ENCODE measurements at places on chromosomes 4 and X. TPM values are rescaled to one million over a fixed set of nuclear protein-coding genes. Genes with fewer than 3 reads are reported as not detected.
A peak's percentile ranks its signal among the peaks of the same experiment; 100 is the strongest.

DNA sequence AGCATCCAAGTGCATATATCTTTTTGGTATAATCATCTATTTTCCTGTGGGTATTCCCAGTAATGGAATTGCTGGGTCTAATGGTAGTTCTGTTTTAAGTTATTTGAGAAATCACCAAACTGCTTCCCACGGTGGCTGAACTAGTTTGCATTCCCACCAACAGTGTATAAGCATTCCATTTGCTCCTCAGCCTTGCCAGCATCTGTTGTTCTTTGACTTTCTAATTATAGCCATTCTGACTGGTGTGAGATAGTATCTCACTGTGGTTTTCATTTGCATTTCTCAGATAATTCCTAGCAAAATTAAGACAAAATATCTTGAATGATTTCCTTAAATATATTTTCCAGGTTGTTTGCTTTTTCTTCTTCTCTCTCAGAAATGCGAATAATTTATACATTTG, 341.1 kb downstream of the GBA3 start:
- no peak for DNase-seq

- DNase-seq, result peak; percentile 58
Observed at GRCh38 chrX:70030301-70030767, 19.4 kb downstream of the AWAT2 start.

GRCh38 chrX:101478366-101478765, 6.9 kb upstream of the ARMCX4 start:
- no peak for DNase-seq

The ATP2B3 gene
- total RNA-seq, result 0.05 TPM

- no peak for DNase-seq
Observed at GRCh38 chr4:114385195-114385985, 213.2 kb upstream of the UGT8 start.

The CLGN gene
- 16.1 TPM for total RNA-seq

DNA sequence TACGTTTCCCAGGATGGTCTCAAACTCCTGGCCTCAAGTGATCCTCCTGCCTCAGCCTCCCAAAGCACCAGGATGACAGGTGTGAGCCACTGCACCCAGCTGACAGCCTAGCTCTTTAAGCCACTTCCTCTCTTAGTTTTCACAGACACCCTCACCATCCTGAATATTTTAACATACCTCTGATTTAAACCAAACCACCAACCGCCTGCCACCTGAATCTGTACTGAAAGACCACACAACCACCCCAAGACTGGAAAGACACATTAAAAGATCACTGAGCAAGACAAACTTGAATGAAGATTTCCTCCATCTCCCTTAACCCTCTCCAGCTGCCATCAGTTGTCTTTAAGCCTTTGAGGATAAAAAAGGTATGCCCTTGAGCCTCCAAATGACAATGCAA, 110.6 kb downstream of the SH3KBP1 start:
- no peak for DNase-seq

DNA sequence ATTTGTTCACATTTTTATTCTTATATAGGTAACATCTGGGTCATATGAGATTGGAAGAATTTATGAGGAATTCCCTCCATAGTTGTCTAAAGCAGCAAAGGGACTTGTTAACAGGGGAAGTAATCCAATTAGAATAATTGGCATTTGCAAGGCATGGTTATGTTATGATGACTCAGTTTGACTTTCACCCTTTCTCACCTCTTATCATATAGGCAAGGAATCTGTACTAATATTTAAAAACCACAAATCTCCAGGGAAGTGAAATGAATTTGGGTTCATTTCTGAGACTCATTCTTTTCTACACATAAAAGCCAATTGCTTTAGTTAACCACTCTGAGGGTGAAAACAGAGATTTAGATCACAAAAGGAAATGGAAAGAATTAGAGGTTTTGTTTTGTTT, 281.5 kb upstream of the DKK2 start:
- DNase-seq, result no peak

The SCML2 gene
- 14.2 TPM for total RNA-seq

The USP26 gene
- total RNA-seq, result not detected

DNA sequence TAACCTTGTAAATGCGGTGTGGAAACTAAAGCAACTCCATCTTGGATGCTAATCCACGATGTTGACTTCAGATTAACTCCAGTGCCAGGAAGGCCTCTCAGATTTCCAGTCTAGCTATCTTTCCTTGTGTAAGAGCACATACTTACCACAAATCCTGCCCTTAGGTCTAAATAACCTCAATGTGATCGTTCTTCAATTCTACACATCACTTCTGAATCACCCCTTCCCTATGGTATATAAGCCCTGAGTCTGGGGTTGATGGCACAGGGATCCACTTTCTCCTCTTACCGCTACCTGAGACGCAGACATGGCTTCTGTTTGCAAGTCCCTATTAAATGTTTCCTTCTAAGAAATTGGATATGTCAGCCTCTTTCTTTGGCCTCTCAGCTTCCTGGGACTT, 17.5 kb upstream of the ZNF41 start:
- DNase-seq, result no peak

GRCh38 chrX:139388254-139388653, 142.3 kb upstream of the F9 start:
- no peak for DNase-seq

The XPNPEP2 gene
- 0.32 TPM for total RNA-seq

The HMGN5 gene
- total RNA-seq, result 5.0 TPM

- no peak for DNase-seq
Observed at GRCh38 chr4:78569306-78569821, 17.8 kb downstream of the ANXA3 start.

The SLC16A2 gene
- 19.8 TPM for total RNA-seq

The LANCL3 gene
- 0.05 TPM for total RNA-seq

DNA sequence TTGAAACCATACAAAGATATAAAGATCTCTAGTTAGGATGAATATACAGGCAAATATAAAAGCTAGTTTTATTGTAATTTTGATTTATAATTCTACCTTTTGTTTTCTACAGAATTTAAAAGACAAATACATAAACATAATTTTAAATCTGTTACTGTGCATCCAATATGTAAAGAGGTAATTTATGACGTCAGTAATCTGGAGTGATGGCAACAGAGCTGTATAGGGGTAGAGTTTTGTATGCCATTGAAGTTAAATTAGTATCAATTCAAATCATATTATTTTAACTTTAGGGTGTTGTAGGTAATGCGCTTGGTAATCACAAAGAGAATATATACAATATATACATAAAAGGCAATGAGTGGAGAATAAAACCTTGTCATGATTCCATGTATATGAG, 183.7 kb upstream of the ARHGAP24 start:
- DNase-seq, result no peak

GRCh38 chrX:15913146-15913545, 58.5 kb upstream of the AP1S2 start:
- no peak for DNase-seq

- DNase-seq, result peak; percentile 18
Observed at GRCh38 chr4:15001248-15001868, 923 bp upstream of the CPEB2 start.

- no peak for DNase-seq
Observed at GRCh38 chrX:153371256-153371655, 29.9 kb downstream of the PNMA6E start.

DNA sequence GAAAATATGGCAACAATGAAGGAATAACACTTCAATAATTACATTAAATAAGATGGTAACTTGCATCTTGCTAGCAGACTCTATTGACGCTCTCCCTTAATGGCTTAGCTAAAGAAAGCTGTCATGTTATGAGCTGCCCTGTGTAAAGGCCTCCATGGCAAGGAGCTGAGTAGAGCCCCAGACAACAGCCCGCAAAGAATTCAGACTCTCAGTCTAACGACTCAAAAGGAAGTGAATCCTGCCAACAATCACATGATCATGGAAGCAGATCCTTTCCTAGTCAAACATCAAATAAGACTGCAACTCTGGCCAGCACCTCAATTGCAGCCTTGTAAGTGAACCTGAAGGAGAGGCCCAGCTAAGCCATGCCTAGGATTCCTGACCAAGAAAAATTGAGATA, 157.6 kb downstream of the MAB21L2 start:
- no peak for DNase-seq

DNA sequence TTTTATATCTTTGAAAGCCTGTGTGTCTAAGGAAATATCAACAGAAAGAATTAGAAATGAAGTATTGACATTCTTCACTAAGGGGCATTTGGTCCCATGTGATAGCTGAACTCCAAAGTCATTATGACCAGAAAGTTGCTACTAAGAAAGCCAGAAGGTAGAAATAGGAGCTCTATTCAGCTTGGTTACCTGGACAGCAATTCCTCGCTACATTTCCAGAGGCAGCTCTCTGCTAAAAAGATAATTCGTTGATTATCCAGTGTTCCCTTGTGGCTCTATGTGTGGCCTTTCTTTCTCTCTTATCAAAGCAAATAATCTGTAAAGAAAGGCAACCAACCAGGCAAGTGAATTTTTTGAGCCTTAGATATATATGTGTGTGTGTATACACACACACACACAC, 341.3 kb downstream of the ADGRL3 start:
- no peak for DNase-seq

GRCh38 chrX:119236623-119237561, 807 bp downstream of the PGRMC1 start:
- DNase-seq, result no peak

GRCh38 chr4:37628977-37629609, 57.1 kb downstream of the RELL1 start:
- DNase-seq, result no peak

- DNase-seq, result no peak
Observed at GRCh38 chr4:38292529-38292928, 332.3 kb downstream of the PTTG2 start.

GRCh38 chrX:107123750-107124149, 5.1 kb upstream of the RBM41 start:
- DNase-seq, result no peak

GRCh38 chrX:17039826-17040225, 93.4 kb downstream of the REPS2 start:
- no peak for DNase-seq

The AFM gene
- total RNA-seq, result not detected

DNA sequence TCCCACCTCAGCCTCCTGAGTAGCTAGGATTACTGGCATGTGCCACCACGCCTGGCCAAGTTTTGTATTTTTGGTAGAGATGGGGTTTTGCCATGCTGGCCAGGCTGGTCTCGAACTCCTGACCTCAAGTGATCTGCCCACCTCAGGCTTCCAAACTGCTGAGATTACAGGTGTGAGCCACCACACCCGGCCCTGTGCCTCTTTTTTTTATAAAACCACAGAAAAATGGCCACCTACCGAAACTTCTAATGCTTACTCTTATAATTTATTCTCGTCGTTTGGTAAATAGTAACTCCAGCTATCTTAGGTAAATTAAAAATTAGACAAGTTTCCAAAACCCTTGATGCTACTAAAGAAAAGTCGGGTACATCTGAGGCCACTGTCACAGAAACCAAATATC, 54.4 kb downstream of the IRF2 start:
- no peak for DNase-seq

The F11 gene
- total RNA-seq, result not detected

The ADH1B gene
- not detected for total RNA-seq

GRCh38 chr4:113763029-113763285, 1.4 kb upstream of the CAMK2D start:
- DNase-seq, result no peak

Measured in neural crest cell (in vitro differentiated cells).